ENCODE measurements at places on chromosomes 6 and 20. TPM values are rescaled to one million over a fixed set of nuclear protein-coding genes. Genes with fewer than 3 reads are reported as not detected.
A peak's percentile ranks its signal among the peaks of the same experiment; 100 is the strongest.

DNA sequence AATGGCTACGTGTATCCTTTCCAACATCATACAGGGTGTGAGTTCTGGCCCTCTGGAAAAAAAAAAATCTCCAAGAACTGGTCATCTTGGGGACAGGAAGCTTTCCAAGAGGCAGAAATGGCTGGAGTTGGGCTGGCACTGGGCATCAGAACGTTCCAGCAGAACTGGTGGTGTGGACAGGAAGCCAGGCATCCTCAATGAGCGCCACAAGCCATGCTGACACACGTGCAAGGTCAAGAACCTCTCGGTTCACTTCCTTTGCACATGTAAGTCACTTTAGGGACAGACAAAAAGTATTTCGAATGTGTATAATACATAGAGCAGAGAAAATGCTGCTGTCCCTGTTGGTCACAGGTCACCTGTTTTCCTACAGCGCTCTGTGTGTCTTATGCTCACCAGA, 27.4 kb upstream of the RIN2 start:
- no peaks in the 10 kb centered on the region for H3K4me1 ChIP-seq
- no peak overlapping the region for H3K4me3 ChIP-seq
- H3K36me3 ChIP-seq, result no peaks in the 10 kb centered on the region
- no peaks in the 10 kb centered on the region for H3K27me3 ChIP-seq
- no peak overlapping the region for H3K27ac ChIP-seq
- DNase-seq, result no peak

GRCh38 chr6:14593286-14593685, 475.7 kb downstream of the CD83 start:
- H3K36me3 ChIP-seq, result no peaks in the 10 kb centered on the region
- no peaks in the 10 kb centered on the region for H3K27me3 ChIP-seq
- H3K27ac ChIP-seq, result no peak overlapping the region

GRCh38 chr6:10759884-10760329, 12.3 kb downstream of the TMEM14B start:
- no peaks in the 10 kb centered on the region for H3K27me3 ChIP-seq
- peaks cover 9% of the 10 kb centered on the region for H3K36me3 ChIP-seq
- H3K4me3 ChIP-seq, result no peak overlapping the region
- H3K4me1 ChIP-seq, result no peaks in the 10 kb centered on the region

GRCh38 chr6:126110512-126111270, 124.4 kb downstream of the TRMT11 start:
- no peak overlapping the region for H3K27ac ChIP-seq
- DNase-seq, result peak; percentile 19
- no peaks in the 10 kb centered on the region for H3K36me3 ChIP-seq
- H3K4me3 ChIP-seq, result no peak overlapping the region
- H3K4me1 ChIP-seq, result peaks cover 37% of the 10 kb centered on the region

CRISP3 gene
- total RNA-seq, result not detected

FOXC1 gene
- 0.45 TPM for total RNA-seq

BCL2L1 gene
- total RNA-seq, result 60.0 TPM

Data from neural progenitor cell (in vitro differentiated cells).